Fibroblast of gingiva (primary cell): ENCODE measurements at places on chromosomes 12 and 14.

- DNase-seq = no peak
Measured at GRCh38 chr12:98639491-98639890, 5.1 kb downstream of the IKBIP start.

DNA sequence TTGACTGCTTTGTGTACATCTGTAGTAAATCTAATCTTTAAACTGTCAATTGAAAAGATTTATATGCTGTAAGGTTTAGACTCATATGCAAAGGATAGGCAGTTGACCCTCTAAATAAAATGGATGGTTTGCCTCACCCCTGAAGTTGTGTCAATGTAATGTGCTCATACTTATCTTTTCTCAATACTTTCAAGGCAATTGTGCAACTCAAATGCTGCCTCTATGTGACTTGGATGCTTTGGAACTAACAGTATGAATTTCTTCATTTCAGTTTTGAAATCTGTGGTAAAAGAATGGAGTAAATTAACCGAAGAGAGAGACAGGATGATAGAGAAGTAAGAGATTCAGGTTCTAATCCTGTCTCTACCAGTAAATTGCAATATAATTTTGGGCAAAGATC is 9.7 kb downstream of the PDE6H start:
- peak; percentile 71 for DNase-seq

DNA sequence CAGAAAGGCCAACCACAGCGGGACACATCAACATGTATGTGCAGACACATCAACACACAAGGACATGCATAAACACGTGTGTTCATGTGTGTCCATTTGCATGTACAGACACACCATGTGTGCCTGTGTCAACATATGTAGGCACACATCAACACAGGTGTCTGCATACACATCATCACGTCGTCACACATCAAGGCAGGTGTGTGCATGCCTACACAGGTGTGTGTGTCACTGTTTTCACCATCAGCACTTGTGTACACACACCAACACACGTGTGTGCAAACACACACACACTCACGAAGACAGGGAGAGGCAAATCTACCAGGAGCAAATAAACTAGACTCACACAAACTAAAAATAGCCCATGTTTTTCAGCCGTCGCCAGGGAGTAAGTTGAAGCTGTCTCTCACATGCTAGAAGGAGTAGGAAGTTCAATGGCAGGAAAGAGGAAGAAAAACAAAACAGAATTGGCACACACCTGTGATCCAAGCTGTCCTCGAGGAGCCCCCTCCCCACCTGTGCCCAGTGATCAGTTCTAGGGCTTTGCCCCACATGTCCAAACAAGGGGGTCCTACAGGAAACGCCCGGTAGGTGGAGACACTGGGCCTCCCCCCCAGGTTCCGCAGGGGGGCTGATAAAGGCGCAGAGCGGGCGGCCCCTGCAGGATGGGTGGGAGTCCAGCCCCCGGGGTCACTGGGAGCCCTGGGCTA is 7.4 kb downstream of the SCARB1 start:
- no peak for DNase-seq

DNA sequence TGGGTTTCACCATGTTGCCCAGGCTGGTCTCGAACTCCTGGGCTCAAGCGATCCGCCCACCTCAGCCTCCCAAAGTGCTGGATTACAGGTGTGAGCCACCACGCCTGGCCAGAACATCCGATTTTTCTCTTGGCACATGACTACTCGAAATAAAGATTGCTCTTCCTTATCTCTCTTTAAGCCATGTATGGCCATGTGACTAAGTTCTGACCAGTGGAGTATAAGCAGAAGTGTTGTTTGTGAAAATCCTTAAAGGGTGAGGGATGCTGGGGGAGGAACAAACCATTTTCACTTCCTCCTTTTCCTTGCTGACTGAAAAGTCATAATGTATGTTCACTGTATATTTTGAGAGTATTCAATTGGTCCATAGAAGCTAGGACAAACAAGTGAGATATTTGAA is 50.7 kb upstream of the ATF7IP start:
- DNase-seq = no peak

DNA sequence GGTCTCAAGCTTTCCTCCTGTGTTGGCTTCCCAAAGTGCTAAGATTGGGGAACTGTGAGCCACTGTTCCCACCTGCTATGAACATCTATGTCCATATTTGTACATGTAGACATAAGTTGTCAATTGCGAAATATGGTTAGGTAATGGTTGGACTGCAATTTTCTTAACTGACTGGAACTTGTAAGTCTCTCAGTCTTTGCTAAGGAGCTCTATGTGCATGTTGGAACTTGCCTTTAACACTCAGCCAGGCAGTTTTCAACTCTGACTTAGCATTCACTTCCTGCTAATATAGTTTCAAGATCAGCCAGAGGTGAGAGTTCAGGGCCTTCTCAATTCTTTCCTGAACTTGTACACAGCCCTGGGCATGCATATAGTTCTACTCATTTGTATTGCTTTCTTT is 44.5 kb upstream of the EEA1 start:
- peak; percentile 88 for DNase-seq

DNA sequence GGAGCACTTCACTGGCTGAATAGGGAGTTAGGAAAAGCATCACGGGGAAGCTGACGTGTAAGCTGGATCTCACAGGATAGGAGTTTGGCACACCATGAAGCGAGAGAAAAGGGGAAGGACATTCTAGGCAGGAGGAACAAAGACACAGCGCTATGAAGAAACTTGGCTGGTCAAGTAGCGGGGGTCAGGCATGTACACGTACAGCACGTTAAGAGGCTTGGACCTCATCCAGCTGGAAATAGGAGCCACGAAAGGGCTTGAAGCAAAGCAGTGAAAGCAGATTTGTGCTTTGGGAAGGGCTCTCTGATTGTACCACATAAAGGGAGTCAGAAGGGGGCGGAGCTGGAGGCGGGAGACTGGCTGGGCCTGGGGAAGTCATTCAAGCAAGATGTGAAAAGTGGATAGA is 19.6 kb upstream of the GALNT8 start:
- DNase-seq = no peak

GRCh38 chr12:52522346-52523011 is 2.3 kb upstream of the KRT5 start:
- DNase-seq = peak; percentile 42

DNA sequence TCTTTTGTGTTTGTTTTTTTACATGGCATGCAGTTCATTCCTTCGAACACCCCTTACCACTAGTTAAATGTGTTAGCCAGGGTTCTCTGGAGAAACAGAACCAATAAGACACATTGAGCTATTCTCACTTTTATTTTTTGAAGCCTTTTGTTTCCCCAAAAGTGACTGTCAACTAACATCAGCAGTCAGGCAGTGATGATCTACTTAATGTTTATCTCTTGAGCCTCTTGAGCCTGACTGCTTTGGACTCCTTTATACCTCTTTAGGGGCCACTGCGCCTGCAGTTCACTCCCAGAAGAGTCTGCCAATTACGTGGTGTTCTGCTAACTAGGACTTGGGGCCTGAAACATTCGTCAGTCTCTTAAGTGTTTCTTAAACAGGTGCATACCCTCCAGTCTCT is 163.7 kb upstream of the FLRT2 start:
- DNase-seq = no peak

DNA sequence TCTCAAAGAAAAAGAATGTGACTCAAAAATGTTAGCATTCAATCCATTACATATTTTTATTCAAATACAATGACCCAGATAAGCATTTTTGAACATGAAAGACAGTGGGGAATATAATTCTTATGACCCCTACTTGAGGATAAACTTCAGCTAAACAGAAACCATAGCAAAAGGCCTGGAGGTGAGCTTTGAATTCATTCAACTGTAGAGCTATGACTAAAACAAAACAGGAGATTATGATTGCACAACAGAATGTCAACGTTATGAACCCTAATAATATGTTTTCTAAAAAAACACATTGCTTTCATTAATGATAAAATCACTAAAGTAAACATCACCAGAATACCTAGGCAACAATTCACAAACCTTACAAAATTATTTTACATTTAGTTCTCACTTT is 27.8 kb downstream of the EFCAB11 start:
- peak; percentile 53 for DNase-seq

DNA sequence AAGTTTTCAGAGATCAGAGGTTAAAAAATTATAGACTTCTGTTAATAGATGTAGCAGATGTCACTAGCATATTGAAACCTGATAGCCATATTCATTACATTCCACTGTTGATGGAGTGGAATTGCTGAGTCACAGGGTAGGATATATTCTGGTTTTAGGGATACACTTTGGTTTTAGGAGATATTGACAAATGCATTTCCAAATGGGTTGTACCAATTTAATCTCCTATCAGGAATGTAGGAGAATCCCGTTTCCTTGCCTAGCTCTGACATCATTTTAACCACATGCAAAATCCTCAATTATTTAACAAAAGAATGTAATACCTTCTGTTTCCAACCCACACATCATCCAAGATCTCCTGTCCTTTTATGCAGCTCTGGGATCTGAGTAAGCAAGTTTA is 30.7 kb upstream of the ESR2 start:
- peak; percentile 62 for DNase-seq

DNA sequence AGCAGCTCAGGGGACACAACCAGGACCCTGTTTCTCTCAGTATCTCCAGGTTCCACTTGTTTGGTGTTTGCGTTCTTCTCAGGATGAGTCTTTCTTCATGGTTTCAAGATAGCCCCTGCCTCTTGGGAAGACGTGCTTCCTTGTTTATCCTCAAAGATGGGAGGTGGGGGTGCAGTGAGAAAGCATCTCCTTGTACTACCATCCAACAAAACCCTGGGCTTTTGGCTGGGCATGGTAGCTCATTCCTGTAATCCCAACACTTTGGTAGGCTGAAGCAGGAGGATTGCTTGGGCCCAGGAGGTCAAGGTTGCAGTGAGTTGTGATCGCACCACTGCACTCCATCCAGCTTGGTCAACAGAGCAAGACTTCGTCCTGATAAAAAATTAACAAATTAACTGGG is 21.0 kb upstream of the TUNAR start:
- no peak for DNase-seq

- DNase-seq = no peak
Measured at GRCh38 chr14:61701946-61702345, 6.6 kb downstream of the HIF1A start.

DNA sequence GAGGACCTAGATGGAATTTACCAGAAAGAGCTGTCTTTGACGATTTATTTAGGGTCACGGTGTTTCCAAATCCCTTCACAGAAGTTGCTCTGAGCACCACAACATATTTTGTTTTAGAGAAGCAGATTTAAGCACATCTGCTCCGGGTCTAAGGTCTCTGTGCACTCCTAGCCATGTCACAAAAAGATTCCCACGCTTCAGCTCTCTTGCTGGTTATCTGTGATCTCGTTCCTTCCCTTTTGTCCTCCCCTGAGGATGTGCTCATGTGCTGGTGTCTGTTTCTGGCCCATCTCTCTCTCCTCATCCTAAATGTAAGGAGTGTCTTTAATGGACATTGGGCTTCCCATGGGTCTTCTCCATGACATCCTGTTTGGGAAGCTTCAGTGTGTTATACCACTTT is 53.7 kb upstream of the GNPNAT1 start:
- no peak for DNase-seq

DNA sequence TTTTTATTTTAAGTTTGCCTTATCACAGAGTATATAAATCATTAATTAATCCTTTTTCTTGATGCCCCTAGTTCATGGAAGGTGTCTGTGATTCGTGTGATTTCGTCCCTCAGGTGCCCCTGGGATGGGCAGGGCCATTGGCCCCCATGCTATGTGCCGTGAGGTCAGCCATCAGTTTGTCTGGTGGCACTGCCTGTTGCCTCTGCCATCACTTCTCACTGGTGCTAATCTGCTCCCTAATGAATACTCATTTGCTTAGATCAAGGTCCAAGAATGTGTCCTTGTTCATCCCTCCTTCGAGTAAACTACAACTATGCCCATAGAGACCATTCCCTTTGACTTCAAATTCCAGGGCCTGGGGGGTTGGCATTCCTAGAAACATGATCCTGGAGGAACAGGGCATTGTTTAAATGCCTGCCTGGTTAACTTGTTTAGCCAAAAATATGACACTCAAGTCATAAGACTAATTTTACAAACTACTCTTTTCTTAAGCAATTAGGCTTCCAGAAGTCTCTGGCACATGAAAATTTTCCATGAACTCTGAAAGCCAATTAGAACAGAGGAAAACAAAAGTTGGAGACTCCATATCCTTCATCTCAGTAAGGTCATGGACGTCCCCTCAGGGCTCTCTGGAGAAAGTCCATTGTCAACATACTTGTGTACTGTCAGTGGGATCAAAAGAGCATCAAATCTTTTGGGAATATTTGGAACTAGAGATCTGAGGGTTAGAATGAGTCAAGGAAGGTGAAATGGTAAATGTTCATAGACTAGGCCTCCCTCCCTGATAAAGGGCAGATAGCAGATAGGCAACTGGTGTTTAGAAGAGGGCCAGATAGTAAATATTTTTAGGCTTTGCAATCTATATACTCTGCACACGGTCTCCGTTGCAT is 90.9 kb upstream of the PLXNC1 start:
- peak; percentile 86 for DNase-seq

DNA sequence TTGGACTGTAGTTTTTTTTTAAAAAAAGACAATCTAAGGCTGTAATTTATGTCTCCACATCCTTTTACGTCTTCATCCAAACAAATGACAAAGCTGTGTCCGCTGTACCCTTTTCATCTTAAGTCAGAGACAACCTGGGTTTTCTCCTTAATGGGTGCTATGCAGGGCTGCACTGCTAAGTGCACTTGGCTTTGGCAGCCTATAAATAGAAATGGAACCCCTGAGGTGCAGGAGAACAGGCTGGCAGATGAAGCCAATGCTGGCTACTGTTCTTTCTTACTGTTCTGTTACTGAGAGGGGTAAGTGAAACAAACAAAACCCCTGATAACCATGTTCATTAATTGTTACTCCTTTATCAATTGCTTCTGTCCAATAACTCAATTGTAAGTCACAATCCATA is 47.1 kb upstream of the KICS2 start:
- no peak for DNase-seq

DNA sequence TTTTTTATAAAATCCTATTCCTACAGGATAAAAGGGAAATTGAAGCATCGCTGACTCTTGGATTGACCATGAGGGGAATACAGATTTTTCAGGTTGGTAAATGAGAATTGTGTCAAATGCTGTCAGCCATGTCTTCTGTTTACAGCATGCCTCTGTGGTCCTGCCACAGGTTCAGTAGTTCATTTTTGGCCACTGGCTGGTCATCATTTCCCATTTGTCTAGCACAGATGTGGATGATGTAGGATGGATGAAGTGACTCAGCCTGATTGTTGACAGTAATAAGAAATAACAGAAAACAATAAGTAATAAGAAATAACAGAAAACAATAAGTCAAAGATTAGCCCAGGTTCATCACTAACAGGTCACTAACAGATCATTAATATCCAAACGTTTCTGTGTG is 59.8 kb downstream of the FRMD6 start:
- no peak for DNase-seq

DNA sequence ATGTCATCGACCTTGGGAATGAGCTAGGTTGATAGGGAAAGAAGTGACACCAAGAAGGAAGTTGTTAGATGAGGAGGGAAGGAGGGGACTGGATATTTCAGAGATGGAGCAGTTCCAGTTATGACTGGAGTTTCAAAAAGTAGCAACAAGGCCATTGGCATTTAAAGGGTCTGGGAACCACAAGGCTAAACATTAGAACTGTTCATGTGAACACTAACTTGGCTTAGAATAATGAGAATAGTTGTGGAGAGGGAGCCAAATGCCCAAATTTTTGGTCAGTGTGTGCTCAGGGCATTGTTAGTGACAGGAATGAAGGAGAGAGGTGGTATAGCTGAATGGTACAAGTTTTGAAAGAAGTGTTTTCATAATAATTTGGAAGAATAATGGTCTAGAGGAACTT is 16.8 kb downstream of the IFT43 start:
- DNase-seq = no peak
